ENCODE measurements at places on chromosomes 4 and X.
A peak's percentile ranks its signal among the peaks of the same experiment; 100 is the strongest.

- DNase-seq: no peak
These were observed 18.7 kb downstream of the FAM184B start for GRCh38 chr4:17762726-17763125.

- no peak for DNase-seq
These were observed 51.7 kb upstream of the ATP8A1 start for GRCh38 chr4:42708625-42709024.

DNA sequence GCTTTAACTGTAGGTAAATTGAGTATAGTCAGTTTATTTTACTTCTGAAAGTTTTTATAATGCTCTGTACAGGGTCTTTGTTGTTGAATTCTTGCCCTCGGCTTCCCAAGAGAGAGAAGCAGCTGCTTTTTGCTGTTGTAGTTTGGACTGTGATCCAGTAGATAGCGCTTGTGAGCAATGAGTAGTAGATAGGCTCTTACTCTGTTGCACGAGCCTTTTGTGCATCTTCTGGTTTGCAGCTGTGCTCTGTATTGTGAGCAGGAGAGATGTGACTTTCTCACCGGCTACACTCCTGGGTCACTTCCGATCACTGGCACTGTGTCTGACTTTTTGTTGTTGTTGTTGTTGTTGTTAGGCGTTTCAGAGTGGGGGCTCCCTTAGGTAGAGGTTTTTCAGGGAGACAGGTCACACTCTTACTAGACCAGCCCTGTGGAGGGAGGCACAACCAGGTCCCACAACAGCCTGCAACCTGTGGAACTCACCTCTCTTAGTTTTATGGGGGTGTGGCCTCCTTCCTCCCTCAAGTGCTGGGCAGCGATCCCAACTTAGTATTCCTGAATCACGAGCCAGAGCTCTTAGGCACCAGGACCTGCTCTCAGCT lies 822.1 kb upstream of the GALNTL6 start:
- peak; percentile 64 for DNase-seq

DNA sequence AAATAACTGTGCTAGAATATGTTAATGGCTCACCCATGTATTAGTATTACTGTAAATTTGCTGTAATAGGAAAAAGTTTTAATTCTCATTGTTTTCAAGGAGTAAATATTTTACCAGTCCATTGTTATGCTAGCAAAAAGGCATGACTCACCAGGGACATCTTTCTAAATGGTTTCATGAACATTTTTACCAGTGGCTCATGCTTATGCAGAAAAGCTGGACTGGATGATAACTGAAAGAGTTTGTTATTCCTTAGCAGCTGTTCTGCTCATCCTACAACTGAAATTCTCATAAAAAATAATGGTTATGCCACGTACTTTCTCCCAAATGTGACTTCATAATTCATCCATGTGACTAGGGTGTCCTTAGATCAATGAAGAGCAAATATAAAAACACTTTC lies 111.9 kb upstream of the PCDH18 start:
- no peak for DNase-seq

- no peak for DNase-seq
These were observed 26.2 kb downstream of the ATXN3L start for GRCh38 chrX:13293700-13294099.

DNA sequence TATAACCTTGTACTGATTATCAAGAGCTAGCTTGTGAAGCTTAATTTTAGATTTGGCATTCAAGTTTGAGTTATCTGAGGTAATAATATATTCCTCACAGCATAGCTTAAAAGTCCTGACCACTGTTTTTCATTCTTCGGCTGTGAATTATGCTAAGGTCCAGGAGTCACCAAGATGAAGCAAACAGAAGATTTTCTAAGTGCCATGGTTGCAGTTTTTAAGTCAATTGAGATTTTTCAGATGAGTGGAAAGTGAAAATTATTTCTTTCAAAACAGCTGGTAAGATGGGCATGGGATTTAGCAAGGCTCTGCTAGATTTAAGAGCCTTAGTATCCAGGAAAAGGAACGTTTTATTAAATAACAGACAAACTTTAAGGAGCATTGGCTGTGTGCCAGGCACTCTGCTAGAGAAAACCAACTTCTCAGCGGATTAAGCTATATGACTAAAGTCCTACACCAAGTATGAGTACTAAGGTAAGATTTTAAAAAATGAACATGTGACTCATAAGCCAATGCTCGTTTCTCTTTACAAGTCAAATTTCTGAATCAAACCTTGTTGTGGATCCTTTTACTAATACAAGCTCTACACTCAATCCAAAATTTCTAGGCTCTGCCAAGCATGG lies 149.9 kb upstream of the IL15 start:
- no peak for DNase-seq

GRCh38 chr4:131764730-131765129 lies 1384.4 kb upstream of the PCDH10 start:
- no peak for DNase-seq

- no peak for DNase-seq
These were observed 12.6 kb downstream of the P2RY10 start for GRCh38 chrX:78957768-78958130.

GRCh38 chrX:4936315-4936714 lies 1222.9 kb upstream of the PRKX start:
- no peak for DNase-seq

DNA sequence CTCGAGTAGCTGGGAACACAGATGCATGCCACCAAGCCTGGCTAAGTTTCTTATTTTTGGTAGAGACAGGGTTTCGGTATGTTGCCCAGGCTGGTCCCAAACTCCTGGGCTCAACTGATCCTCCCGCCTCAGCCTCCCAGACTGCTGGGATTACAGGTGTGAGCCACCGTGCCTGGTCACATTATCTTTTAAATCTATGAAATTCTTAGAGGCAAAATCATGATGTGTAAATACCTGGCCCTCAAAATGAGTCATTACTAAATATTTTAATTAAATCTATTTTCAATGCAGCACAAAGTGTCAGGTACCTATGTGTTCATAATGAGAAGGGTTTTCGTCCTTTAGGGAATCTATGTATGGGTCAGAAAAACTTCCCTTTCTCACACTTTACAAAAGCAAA lies 222.5 kb upstream of the GPC4 start:
- no peak for DNase-seq

- no peak for DNase-seq
These were observed 14.1 kb downstream of the HTRA3 start for GRCh38 chr4:8283631-8284121.

GRCh38 chr4:100754751-100755150 lies 236.9 kb upstream of the EMCN start:
- no peak for DNase-seq

DNA sequence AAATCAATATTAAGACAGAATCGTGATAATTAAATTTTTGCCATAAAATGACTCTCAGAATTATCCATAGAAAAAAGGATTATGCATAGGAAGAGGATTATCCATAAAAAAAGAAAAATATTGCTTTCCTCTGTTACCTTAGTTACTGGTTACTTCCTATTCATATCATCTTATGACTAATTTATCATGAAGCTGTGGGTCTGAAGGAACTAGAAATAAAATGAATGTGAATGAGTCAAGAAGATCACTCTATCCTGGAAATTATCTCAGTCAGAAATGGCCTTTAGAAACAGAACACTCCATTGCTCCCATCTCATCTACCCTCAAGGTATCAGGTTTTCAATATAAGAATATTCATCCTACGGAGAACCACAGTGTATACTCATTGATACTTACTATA lies 19.4 kb downstream of the RPS6KA6 start:
- no peak for DNase-seq

DNA sequence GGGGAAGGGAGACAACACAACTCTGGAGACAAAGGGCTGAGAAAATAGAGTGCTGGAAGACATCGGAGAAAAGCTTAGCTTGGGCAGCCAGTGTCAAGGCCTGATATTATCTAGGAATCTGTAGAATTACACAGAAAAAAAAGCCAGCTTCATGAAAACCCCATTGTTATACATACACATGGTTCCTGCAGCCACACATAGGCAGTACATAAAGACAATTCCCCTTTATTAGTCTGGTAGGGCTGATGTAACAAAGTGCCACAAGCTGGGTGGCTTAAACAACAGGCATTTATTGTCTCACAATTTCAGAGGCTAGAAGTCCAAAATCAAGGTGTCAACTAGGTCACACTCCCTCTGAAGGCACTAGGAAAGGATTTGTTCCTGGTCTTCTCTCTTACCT lies 503.5 kb downstream of the MID1IP1 start:
- no peak for DNase-seq

GRCh38 chrX:1807301-1807731 lies 192.5 kb downstream of the ASMT start:
- peak; percentile 18 for DNase-seq

GRCh38 chr4:8019396-8020365 lies 80.0 kb upstream of the AFAP1 start:
- DNase-seq: no peak

DNA sequence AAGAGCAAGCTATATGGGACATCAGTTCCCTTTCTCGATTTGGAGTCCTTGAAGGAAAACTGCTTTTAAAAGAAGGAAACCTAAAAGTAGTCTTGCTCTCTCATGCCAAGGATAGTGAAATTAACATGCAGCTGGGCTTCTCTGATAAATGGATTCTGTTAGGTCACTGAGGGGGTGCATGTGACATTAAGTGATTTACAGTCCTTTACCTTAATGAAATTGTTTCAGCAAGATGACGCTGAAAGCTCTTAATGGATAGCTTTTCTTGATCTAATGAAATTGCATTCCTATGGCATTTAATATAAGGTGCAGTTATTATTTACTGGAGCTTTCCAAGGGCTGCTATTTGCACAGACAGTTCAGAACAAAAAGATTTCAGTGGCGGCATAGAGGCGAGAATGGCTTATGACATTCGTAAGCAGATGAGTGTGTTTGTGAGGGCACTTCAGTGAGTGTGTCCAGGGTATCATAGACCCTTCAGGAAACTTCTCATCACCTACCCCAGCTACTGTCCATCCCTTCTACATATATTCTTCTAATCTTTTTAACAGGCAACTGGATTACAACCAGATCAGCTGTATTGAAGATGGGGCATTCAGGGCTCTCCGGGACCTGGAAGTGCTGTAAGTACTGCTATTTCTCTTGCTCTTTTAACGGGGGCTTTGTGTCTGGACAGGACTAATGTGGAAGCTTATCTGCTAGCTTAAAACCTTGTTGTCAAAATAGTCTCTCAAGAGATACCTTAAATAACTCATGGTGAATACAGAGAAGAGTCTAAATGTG lies 219.9 kb upstream of the PACRGL start:
- no peak for DNase-seq

Measured in iPS DF 6.9 (cell line).